Mucosa of gallbladder (tissue), 1 donor: ENCODE measurements at places on chromosomes 4 and X. TPM values are rescaled to one million over a fixed set of nuclear protein-coding genes. Genes with fewer than 3 reads are reported as not detected.

Gene TEX13C
- not detected for total RNA-seq

Gene GAGE12F
- total RNA-seq, result 0.86 TPM

Gene GNRHR
- not detected for total RNA-seq

GRCh38 chr4:10047967-10048366 is 26.7 kb upstream of the SLC2A9 start:
- DNase-seq, result no peak

DNA sequence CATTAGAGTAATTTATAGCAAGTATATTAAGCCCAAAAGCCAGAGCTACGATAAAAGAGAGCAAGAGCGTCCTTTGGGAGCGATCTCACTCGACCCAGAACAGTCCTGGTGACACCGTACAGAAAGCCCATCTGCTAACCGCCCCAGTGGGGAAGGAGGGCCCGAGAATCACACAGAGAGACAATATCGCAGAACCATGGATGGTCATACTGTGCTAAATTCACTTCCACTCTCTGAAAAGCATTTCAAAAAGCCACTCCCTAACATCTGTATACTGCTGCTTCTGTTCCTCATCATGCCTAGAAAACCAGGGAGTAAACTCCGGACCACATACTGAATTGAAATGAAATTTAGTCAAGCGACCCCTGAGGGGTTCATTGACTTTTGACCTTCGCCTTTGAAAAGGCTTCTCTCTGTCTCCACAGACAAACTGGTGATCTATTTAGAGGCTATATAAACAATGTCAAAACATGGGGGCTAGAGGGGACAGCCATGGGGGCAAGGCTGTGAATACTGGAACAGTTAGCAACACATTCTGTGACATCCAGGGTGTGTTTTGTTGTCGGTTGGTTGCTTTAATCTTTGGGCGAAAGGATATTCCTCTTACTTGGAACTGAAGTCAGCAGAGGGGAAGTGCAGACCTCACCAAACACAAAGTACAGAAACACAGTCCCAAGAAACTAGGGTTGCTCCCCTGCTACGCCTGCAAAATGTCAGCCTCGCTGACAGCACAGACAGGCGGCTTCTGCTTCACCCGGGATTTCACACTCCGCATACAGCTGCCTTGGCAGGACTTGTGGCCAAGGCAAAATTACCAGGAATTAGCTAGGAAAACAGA is 129.0 kb upstream of the RASGEF1B start:
- DNase-seq, result peak; percentile 50

- no peak for DNase-seq
Observed at GRCh38 chrX:130704053-130705038, 198.7 kb downstream of the ENOX2 start.
